ENCODE measurements at places on chromosomes 6 and 20.
A peak's percentile ranks its signal among the peaks of the same experiment; 100 is the strongest.

DNA sequence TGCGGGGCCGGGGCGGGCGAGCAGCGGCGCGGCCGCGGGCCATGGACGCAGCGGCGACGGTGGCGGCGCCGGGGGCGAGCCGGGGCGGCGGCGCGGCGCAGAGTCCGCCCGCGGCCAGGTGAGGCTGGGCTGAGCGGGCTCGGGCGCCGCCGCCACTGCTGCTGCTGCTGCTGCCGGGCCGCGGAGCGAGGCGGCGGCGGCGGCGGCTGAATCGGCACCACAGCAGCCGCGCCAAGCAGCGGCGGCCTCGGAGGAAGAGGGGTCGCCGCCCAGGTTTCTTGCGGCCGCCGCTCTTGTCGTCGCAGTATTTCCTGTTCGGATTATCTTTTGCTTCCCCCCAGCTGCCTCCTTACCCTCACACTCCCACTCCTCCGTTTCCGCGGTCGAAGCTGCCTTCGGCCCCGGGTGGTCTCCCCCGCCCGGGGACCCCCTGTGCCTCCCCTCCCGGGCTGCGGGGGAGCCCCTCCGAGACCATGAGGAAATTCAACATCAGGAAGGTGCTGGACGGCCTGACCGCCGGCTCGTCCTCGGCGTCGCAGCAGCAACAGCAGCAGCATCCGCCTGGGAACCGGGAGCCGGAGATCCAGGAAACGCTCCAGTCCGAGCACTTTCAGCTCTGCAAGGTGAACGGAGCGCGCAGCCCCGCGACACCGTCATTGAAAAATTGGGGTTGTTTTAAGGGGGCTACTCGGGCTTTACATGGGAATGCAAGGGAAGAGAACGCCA lies at the start of gene STXBP5:
TSS of gene STXBP5 (plus strand) at position 358 of the 726 bp plus-strand sequence. CDS start at position 474, 116 bp downstream.
- peak; percentile 58 for DNase-seq

- no peak for DNase-seq
Observed at GRCh38 chr6:145749632-145750031, 14.3 kb upstream of the EPM2A start.

DNA sequence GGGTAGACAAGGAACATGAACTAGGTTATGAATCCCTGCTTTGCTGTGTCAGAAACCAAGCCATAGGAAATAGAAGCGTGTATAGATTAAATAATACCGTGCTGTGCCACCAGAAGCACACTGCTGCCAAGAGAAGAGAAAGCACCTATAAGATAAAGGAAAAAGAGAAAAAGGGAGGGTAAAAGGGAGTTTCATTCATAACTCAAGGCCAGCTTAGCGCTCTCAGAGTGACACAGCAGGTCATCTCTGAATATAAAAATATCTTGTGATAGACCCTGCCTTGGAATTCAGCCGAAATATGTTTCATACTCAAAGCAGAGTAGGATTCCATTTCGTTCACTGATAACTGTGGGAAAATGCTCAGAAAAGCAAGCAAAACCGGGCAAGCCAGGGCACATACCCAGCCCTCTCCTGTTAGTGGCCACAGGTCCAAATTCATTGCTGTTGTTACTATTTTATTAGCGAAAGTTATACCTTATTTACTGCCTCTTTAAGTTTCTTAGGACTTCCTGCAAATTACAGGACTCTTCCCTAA lies 8.7 kb downstream of the JAG1 start:
- DNase-seq, result no peak

- DNase-seq, result no peak
Observed at GRCh38 chr20:37361336-37361735, 15.4 kb downstream of the SRC start.

GRCh38 chr6:98516206-98516605 lies 318.2 kb upstream of the POU3F2 start:
- no peak for DNase-seq

DNA sequence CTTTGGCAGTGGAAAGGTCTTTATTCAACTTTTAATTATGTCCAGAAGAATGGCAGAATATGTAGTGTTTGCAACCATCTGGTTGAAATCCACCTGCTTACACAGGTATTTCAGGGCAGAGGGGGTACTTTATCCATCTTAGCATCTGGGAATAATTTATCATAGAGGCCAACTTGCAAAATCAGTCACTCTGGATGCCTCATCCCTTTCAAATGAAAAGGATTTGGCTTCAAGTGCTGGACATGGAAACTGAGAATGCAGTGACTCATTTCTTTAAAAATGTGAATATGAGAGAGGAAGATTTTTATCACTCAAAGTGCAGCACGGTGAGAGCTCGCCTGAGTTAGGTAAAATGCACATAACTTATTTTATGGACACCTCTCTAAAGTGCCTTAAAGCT lies 758.3 kb downstream of the KIF16B start:
- no peak for DNase-seq

- no peak for DNase-seq
Observed at GRCh38 chr6:28720357-28721231, 194.9 kb downstream of the GPX5 start.

DNA sequence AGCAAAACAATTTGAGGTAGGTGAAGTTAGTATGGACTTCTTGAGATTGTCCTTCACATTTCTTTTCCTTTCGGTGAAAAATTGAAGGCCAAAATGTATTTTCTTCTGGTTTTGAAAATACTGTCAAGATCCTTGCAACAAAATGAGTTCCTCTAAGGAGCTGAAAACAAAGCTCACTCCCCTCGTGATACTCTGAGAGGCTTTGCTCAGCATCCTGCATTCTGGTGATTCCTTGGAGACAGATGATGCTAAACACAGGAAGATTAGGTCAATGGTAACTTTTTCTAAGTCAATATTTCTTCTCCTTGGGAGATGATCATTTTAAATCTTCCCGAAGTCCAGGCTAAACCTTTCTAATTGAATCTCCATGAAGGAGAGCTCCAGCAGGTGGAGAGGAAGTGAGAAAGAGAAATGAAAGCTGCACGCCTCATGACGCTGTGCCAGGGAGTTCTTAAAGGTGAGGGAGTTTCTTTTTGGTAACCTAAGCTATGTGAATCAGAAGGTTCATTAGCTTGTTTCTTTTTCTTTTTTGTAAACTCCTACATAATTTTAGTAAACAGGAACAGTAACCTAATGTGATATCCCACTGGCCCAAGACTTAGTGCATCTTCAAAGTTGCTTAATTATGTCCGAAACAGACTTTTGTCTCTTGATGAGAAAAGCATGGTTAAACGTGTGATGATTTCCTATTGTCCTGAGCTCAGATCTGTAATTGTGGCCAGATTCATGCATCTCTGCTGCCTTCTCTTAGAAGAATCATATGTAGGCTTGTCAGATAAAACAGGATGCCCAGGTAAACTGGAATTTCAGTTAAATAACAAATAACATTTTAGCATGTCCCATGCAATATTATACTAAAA lies 15.0 kb downstream of the ESR1 start:
- DNase-seq, result no peak

DNA sequence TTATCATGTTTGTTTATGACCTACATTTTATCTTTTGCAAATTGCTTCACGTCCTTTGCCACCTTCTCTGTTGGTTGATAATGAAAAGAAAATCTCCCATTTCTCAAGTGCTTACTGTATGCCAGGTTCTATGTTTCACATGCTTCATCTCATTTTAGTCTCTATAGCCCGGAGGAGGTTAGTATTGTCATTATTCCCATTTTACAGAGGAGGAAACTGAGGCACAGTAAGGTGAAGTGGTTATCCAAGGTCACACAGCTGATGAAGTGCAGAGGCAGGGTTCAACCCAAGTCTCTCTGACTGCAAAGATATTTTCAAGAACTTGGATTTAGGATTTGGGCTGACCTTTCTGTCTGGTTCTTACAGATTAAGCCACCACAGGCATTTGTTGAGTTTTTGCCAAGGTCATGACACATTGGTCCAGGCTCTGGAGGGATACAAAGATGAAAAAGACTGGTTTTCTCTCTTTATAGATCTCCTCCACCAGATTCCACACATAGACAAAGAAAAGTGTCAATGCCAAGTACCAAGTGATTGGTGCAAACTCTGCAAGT lies 20.6 kb downstream of the CNBD2 start:
- no peak for DNase-seq

GRCh38 chr6:39041072-39041471 lies 7.5 kb upstream of the GLP1R start:
- DNase-seq, result no peak

GRCh38 chr6:38929560-38929959 lies 119.0 kb upstream of the GLP1R start:
- DNase-seq, result no peak

GRCh38 chr6:159098636-159099106 lies 53.9 kb upstream of the TAGAP start:
- DNase-seq, result peak; percentile 73

GRCh38 chr6:146595972-146596731 lies 2.6 kb upstream of the ADGB start:
- DNase-seq, result no peak

DNA sequence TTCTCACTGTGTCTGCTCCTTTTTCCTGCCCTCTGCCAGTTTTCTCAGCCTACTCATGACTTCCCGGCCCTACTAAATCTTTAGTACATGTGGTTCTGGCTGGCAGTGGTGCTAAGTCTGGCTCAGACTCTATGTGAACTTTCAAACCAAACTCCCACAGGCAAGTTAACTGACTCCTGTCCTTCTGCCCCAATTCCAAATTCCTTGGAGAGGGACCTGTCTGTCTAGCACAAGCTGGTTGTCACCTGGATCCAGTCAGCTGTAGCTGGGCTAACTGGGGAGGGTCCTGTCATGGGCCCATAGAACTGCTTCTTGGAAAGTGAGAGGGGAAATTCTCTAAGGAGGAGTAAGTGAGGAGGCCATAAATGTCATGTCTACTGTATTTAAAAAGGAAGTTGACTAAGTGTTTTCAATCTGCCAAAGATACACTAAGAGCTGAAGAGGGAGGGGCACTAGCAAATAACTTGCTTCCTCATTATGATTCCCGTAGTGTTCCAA lies 240.1 kb downstream of the KCNQ5 start:
- DNase-seq, result no peak

- DNase-seq, result no peak
Observed at GRCh38 chr6:163260111-163260895, 154.2 kb upstream of the QKI start.

DNA sequence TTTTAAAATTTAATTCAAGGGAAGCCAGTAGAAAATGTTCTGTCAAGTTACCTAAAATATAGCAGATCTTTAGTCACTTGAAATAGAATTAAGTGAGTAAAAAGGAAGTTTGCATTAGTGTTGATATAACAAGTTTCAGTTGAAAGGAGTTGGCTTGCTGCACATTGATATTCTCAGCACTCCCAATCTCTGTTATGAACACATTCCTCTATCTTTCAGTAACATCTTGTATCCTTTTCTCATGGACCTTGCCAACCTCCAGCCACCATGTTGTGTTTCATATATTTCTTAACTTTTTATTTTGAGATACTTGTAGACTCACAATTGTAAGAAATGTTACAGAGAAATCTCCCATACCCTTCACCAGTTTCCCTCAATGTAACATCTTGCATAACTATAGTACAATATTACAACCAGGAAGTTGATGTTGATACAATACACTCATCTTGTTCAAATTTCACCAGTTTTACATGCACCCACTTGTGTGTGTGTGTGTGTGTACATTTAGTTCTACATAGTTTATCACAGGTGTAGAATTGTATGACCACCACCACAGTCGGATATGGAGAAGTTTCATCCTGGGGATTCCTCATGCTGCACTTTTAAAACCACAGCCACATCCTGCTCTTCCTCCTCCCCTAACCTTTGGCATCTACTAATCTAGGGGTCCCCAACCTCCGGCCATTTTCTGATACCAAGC lies 20.2 kb upstream of the PAQR8 start:
- DNase-seq, result no peak

GRCh38 chr6:116166369-116166768 lies 40.4 kb upstream of the COL10A1 start:
- no peak for DNase-seq

- DNase-seq, result no peak
Observed at GRCh38 chr6:71412559-71413140, 124.0 kb downstream of the OGFRL1 start.

DNA sequence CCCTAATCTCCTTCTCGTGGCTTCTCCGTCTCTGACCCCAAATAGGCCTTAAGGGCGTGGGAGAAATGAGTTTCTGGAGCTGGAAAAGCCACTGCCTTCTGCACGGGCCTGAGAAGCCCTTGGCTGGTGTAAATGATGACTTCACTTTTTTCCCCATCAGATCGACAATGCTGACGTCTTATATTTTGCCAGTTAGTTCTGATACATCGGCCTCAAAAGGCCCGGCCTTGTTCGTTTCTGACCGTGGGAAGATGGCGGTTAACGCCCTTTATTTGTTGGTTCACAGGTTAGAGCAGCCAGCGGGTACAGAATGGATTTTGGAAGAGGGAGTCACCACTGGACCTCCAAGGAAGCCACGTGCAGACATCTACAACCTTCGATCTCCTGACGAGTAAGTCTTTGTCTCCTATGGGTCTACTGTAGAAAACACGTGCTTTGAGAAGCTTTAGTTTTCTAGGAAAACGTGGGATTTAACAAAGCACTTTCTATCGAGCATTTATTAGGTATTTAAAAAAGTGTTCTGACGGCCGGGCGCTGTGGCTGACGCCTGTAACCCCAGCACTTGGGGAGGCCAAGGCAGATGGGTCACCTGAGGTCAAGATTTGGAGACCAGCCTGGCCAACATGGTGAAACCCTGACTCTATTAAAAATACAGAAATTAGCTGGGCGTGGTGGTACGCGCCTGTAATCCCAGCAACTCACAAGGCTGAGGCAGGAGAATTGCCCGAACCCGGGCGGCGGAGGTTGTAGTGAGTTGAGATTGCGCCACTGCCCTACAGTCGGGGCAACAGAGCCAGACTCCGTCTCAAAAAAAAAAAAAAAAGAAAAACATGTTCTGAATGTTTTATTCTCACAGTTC lies 1.2 kb upstream of the ZNFX1 start:
- DNase-seq, result peak; percentile 59

DNA sequence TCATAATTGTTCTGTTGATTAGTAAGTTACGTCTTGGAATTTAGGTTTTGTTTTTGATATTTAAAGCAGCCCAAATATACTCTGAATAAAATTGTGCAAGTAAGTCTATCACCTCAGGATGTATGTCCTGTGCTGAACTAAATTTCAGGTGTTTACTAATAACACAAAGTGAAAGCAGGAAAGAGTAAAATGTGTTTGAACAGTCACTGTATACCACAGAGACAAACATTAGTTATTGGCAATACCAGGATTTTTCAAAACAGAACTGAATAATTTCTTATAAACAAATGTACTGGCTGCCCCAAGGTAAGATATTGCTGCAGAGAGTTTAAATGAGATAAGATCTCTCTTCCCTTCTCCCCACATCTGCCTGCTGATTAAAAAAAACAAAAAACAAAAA lies 404.7 kb upstream of the RUNX2 start:
- DNase-seq, result no peak

GRCh38 chr20:32664678-32665159 lies 9.0 kb downstream of the C20orf203 start:
- no peak for DNase-seq
